ENCODE measurements at places on chromosomes 6 and 20.

DNA sequence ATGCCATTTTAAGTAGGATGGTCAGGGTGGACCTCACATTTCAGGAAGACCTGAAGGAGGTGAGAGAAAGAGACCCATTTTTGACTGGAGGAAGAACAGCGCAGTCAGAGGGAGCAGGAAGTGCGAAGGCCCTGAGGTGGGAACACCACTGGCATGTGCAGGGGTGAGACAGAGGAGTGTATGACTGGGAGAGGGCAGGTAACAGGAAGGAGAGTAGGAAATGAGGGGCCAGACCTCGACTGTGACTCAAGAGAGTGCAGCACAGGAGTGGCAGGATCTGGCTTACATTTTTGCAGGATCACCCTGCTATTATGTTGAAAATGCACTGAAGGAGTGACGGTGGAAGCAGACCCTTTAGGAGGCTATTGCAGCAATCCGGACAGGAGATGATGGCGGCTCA is 117.7 kb upstream of the CDYL start:
- no peak for DNase-seq

DNA sequence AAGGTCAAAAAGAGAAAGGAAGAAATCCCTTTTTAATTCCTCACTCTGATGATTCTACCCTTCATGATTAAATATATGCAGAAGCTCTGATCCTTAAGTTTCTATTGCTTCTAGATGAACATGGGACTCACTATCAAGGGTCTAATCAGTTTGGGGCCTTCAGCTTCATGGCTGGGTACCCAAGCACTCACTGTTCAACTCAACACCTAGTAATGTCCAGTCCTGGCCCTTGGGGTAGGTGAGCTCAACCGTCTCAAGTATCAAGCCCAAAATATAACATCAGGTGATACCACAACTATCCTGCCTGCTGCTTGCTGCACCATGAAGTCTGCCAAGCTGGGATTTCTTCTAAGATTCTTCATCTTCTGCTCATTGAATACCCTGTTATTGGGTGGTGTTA is at the start of gene SPINT4:
Gene SPINT4, plus strand, starts transcription at position 301 of the 400 bp plus-strand sequence. Its CDS starts 21 bp downstream, at position 322.
- no peak for DNase-seq

DNA sequence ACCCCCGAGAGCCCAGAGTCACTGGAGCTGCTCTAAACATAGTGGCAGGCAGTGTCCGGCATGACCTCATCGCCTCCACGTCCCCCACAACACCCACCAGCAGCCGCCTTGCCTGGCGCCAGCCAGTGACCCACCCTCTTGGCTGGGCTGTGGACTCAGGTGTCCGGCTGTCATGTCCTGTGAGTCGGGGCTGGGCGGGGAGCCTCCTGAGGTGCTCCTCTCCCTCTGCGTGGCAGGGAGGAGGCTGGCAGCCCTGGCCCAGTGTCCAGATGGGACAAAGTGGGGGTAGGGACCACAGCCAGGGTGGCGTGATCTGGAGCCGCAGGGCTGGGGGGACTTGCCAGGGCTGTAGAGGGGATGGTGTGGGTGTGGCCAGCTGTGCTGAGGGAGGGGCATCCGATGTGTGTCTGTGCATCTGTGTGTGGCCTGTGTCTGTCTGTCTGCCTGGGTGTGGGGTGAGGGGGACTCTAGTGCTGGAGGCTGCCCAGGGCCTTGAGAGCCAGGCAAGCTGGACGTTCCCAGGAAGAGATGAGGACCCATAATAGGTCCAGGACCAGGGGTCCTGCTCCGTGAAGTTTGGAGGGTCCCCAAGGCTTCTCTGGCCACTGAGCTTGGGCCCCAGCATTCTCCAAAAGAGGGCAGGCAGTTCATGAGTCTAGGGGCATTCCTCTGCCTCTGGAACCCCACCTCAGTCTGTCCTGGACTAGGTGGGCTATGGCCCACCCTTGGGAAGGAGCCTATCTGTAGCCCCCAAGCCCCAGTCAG is 2.3 kb upstream of the SOX18 start:
- no peak for DNase-seq

DNA sequence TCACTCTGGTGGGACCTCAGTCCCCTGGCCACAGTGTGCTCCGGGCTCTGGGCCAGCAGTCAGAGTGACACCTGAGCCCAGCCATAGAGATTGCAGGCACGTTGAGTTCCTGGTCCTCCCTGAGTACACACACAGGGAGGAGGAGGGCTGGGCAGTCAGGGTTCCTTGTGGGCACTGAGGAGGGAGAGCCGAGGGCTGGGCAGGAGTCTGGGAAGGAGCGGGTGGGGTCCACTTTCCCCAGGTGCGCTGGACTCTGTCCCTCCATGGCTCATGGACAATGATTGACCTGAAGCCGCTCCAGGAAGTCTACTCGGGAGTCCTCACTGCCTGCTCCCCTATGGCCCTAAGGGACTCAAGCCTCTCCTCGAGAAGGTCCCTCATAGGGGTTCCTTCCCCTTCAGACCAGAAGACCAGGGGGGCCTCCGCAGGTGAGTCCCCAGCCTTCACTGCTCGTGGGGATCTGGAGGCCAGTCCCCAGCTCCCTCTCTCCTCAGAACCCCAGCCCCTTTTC is 1.1 kb downstream of the SLC44A4 start:
- no peak for DNase-seq

DNA sequence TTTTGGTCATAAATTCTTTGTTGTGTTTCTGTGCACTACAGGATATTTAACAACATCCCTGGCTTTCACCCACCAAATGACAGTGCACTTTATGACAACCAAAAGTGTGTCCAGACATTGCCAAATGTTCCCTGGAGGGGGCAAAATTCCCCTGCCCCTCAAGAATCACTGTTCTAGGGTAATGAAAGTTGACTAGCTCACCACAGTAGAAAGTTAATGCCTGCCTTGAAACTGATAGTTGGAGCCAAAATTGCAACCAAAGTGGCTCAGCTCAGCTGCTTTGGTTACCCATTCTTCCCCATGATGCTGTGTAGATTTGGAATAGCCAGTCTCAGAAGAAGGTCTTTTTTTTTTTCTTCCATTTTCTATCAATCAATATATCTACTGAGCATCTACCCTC is 150.6 kb downstream of the RALGAPA2 start:
- no peak for DNase-seq

GRCh38 chr6:35500782-35501181 is 3.9 kb upstream of the TEAD3 start:
- no peak for DNase-seq

DNA sequence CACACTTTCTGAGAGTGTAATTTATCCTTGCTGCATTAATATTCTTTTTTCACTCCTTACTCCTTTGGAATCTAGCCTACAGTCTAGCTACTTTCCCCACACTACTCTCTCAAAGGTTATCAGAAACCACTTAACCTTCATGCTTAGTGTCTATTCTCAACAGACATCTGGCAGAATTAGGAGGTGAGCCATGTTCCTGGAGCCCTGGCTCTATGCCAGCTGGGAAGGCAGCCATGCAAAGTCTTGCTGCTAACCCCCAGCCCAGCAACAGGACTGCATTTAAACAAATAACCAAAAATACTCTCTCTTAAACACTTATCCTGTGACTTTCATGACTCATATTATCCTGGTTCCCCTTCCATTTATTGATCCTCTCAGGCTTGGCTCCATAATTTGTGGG is 260.2 kb downstream of the BCKDHB start:
- peak; percentile 93 for DNase-seq

- no peak for DNase-seq
These were observed at the start of gene MYCT1 for GRCh38 chr6:152697634-152698033. Gene MYCT1, plus strand, starts transcription at chr6:152697897. Its CDS starts 6 bp downstream, at chr6:152697903.

DNA sequence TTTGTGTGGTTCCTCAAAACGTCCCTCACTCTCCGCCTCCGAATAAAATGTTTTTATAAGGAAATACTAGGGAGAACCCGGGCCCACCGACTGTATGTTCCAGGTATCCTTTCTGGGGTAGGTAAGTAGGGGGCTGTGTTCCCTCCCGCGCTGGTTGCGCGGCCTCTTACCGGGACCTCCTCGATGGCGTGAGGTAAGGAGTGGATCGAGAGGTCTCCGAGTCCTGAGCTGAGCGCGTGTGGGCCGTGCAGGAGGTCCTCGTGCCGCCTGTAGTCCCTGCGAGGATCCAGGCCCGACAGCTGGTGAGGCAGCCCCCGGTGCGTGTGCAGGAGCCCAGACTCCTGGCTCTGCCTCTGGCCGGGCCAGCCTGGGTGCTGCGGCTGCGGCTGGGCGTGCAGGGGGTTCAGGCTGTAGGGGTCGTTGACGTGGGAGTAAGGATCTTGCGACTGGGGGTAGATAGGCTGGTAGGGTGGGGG is 5.1 kb downstream of the TFAP2A start:
- DNase-seq = no peak

- DNase-seq = no peak
These were observed 34.5 kb downstream of the NTSR1 start for GRCh38 chr20:62742979-62743776.

GRCh38 chr20:10632721-10633509 is 40.9 kb downstream of the JAG1 start:
- DNase-seq = no peak

DNA sequence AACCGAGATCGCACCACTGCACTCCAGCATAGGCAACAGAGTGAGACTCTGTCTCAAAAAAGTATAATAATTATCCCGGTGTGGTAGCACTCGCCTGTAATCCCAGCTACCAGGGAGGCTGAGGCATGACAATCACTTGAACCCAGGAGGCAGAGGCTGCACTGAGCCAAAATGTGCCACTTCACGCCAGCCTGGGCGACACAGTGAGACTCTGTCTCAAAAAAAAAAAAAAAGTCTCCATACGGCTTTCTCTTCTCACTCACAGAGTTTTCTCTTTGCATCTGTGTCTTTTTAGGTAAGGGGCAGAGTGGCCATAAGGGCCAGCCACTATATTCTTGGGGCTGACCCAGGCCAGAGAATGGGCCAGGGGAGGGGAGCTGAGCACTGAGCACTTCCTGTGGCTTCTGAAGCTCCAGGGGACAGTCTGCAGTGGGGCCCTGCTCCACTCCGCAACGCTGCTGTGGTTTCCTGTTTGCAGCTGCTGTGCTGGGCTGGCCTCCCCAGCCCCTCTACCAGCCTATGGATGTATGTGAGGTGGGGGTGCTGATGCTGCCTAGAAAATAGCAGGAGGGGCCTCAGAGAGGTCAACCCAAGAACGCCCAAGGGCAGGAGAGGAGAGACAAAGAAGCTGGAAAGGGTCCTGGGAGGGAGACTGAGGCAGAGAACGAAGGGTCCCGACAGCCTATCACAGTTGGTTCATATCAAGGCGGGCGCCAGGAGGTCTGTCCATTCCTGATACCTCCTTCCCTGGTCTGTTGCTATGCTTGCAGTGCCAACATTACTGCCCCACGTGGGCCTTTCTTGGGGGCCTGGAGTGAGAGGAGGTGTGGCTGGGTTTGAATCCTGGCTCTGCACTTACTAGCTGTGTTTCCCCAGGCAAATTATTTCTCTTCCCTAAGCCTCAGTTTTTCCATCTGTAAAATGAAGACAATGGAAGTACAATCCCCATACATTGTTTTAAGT is 16.0 kb downstream of the SLA2 start:
- no peak for DNase-seq

- DNase-seq = no peak
These were observed 159.8 kb upstream of the SALL4 start for GRCh38 chr20:51961964-51962761.

DNA sequence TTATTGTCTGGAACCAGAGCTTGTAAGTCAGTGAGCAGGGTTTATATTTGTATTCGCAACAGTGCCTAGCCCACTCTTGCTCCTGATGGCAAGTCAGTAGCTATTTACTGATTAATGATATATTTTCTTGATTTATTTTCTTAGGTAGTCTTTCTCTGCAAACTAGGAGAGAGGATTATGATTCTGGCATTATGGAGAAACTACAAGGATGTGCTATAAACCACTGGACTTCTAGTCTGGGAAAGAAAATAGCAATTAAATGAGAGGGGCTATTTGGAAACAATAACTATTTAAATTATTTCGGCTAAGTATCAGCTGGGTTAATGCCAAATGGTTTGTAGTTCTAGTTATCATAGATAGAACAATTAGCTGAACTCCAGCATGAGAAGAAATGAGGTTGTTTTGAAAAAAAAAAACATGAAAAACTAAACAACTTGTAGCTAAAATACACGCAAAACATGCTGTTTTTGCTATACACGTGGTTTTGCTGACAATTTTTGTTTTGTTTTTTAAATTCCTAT is 304.9 kb upstream of the TCF21 start:
- no peak for DNase-seq

DNA sequence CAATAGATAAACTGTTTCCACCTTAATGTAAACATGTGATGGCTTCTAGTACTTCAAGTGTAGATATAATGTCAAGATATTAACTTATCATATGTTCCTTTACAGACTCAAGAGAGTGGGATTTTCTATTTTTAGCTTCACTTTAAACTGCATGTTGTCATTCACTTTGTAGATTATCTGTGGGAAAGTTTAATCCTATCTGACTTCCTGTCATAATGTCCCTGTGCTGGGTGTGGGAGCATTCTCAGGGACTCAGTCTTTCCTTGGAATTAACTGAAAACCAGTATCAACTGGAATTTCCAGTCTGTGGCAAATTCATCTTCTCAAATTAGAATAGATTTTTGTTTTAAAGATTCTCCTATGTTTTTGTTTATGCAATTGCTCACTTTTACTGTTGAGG is 226.1 kb upstream of the FERMT1 start:
- no peak for DNase-seq

DNA sequence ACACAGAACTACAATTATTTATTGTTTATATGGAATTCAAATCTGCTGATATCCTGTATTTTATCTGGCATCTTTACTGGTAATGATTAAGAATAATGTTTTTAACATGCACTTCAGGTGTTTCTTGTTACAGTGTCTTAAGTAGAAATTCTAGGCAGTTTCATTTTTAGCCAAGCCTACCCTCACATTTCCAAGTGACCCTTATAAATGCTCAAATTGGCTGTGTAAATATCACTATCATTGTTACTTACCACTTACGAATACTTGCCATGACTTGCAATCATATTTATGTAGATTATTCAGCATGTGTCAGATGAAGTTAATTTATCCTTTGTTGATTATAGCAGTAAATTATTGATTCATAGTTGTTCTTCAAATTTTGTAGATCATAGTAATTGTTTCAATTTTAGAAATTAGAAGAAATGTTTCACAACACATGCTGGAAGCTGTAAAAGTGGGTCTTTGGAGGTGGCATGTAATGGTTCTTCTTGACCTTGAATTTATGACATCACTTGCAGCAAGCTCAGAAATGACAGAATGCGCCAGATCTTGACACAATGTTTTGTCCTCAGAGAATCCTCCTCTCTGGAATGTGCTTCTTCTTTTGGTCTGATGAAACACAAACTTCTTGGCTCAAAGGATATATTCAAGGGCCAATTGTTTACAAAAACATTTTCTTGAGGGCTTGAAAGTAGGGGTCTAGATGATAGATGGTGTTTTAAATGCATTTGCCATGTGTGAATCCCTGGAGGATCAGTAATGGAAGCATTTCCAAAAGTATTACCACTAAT is 471.8 kb downstream of the COL12A1 start:
- DNase-seq = no peak

- DNase-seq = no peak
These were observed 1.4 kb upstream of the COL11A2 start for GRCh38 chr6:33193619-33194018.

- DNase-seq = no peak
These were observed 1.6 kb upstream of the TOMM6 start for GRCh38 chr6:41785689-41786450.

GRCh38 chr6:36968266-36968977 is 13.9 kb downstream of the PI16 start:
- DNase-seq = no peak

- DNase-seq = no peak
These were observed 166.7 kb downstream of the PRKN start for GRCh38 chr6:162560891-162561290.
